AG09309 (cell line): ENCODE measurements at places on chromosomes 4 and X.

GRCh38 chr4:60450054-60450453, 750.1 kb upstream of the ADGRL3 start:
- no peak for DNase-seq

DNA sequence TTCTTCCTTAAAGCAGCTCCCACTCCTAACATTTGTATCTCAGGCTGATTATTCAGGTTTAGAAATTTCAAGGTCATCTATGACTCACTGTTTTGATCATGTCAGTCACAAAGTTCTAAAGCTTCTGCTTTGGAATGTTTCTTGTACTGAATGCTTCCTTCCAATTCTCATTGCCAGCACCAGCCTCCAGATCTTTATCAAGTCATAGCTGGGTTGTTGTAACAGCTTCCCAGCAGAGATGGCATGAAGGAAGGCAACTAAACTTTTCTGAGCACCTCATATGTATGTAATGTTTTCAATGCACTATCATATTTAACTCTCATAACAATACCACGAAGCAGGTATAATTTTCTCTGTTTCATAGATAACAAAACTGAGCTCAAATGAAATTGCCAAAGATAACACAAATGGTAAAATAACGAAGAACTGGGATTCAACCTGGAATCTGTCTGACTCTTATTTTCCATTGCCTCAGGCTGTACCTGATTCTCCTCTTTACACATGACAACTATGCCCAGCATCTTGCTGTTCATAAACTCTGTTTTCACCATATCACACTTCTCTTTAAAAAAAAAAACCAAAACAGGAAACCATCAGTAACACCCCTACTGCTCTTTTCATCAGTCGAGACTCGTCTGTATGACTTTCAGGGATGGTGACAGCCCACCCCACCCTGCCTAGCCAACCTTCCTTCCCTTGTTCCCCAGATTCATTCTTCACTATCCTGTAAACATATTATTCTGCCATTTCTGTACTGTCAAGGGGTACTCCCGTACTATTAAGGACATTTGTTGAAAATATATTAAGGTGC, 13.4 kb downstream of the TRPC3 start:
- DNase-seq = no peak

GRCh38 chr4:8600686-8601085, 8.1 kb downstream of the CPZ start:
- no peak for DNase-seq

- DNase-seq = peak; percentile 67
These were observed 11.3 kb upstream of the MYOZ2 start for GRCh38 chr4:119124352-119124751.

GRCh38 chrX:133818019-133818418, 167.4 kb downstream of the GPC3 start:
- no peak for DNase-seq

DNA sequence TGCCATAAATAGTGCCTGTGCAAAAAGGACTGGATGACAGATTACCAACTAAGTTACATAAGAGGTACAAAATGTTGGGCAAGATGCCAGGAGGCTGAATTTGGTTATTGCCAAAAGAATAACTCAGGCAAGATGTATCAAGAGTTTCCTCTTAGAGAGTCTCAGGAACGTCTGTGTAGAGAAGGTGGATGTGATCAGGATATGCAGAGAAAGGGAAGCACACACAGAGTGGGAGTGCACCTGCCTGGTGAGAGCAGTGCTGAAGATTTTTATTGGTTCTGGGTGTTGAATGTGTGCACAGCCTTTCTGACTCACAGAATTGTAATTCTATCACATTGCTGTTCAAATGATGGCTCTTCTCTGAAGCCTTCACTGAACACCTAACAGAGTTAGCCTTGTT, 156.8 kb upstream of the HS3ST1 start:
- DNase-seq = no peak

DNA sequence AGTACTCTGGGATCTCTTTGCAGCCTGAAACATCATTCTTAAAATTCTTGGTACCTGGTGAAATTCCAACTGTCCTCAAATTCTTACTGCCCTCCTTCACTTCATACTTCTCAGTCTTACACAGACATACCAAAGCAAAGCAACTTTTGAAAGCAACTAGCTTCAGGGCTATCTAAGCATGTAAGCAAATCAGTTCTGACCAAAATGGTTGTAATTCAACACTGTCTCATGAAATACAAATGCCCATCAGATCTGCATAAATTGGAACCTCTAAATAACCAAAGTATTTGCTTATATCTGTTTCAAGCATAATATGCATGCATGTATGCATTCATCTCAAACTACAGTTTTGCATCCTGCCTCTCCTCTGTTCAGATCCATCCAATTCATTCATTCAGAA, 308.1 kb upstream of the PPARGC1A start:
- DNase-seq = no peak

GRCh38 chrX:123447506-123447905, 263.4 kb downstream of the GRIA3 start:
- no peak for DNase-seq

DNA sequence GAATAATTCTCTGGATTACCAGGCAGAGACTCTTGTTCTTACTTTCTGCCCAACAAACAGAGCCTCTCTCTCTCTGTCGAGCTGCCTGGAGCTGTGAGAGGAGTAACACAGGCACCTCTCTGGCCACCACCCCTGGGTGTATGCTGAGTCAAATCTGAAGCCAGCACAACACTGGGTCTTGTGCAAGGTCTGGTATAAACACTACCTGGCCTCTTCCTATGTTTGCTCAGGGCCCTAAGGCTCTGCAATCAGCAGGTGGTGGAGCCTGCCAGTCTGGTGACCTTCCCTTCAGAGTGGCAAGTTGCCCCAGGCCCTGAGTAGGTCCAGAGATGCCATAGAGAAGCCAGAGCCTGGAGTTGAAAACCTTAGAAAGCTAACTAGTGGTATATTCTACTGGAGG, 139.9 kb downstream of the CPXCR1 start:
- DNase-seq = no peak

DNA sequence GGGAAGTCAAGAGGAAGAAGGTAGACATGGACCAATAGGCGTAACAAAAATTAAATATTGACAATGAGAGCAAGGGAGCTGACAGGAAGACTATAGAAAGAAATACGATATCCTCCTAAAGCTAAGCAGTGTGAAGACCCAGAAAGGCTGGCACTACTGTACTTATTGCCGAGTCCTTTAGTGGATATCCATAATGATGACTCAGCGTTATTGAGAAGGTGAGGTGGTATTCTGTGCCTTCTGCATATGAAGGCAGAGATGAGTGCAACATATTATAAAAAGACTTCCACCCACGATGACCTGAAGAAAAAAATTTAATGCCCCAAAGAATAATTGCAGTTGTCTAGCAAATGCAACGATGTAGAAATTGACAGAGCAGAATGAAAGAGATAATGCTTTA, 13.0 kb upstream of the MCF2 start:
- no peak for DNase-seq

DNA sequence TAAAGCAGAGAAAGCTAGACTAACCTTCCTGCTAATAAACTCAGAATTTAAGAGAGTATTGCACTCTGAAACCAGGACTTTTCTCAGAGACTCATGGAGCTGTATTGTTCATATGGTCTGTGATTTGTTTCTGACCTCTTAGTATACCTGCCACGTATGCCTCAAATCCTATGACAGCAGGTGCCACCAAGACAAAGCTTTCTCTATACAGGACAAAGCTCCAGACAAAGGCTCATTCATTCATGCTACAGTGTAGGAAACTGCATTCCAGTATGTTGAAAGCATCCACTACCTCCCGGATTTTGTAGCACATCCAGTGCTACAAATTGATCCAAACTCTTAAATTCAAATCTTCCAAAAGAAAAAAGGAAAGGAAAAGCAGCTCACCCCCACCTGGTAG, 178.3 kb downstream of the CHIC2 start:
- no peak for DNase-seq

GRCh38 chrX:134721766-134722532, 63.7 kb upstream of the PLAC1 start:
- no peak for DNase-seq

- DNase-seq = peak; percentile 32
These were observed 130.8 kb downstream of the ENOX2 start for GRCh38 chrX:130772105-130772775.

DNA sequence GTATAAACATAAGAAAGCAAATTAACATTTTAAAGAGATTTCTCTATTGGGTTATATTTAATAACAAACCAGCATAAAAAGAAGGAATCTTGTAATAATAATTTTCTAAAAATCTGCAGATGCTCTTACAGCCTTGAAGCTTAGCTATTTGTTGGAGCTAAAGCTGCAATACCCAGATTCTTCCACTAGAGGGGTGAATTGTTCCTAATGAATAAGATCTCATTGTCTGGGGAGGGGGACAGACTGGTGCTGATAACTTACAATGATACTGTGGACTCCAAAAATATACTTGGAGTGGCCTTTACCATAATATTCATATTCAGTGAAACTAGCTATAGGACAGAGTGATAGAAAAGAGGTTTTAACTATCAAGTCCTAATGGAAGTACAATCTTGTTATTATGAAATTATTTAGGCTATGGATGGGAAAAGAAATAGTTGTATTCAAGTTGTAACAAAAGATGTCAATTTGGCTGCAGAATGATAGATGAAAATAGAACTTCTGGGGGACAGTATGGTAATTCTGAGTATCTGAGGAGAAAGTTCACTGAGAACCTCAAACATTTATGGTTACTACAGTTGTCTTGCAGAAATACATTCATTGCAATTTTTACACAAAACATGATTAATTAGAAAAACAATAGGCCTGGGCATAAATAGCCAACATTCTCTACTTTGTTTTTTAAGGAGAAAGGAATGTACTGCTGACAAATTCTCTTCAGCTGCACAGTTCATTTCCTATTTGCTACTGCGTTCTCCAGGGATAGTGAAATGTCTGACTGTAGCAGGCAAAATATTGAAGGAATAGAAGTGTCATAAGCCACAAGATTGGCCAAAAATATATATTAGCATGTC, 443.3 kb downstream of the GBA3 start:
- DNase-seq = no peak

GRCh38 chr4:106355193-106355592, 13.4 kb downstream of the GIMD1 start:
- DNase-seq = no peak

GRCh38 chr4:14496969-14497368, 505.3 kb upstream of the CPEB2 start:
- no peak for DNase-seq

DNA sequence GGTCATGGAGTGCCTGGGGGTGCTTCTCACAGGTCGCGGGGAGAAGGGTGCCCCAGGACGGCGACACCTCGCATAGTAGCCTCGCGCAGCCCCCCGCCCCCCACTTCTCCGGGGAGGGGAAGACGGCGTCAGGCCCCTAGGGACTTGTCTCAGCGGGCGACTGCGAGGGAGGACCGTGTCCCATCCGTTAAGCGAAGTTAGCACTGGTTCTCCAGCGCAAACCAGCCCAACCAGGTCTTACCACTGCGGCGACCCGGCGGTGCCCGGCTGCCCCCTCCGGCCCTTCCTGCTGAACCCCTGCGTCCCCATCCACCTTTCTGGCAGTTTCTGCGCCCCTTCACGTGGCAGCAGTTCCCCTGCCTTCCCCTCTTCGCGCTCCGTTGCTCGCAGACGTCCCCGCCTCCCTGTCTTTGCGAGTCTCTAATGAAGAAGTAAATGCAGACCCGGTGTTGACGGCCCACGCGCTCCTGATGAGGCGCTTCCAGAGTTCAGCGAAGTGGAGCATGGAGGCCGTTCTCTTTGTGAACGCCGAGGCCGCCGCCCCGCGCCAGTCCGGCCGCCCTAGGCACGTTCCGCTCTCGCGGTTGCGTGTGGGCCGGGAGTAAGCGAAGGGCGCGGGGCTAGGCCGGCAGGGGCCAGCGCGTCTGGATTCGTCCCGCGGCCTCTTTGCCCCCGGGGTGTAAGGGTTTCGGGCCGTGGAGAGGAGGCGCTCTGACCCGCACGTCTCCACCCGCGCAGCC, 3.0 kb downstream of the SLIT2 start:
- no peak for DNase-seq

DNA sequence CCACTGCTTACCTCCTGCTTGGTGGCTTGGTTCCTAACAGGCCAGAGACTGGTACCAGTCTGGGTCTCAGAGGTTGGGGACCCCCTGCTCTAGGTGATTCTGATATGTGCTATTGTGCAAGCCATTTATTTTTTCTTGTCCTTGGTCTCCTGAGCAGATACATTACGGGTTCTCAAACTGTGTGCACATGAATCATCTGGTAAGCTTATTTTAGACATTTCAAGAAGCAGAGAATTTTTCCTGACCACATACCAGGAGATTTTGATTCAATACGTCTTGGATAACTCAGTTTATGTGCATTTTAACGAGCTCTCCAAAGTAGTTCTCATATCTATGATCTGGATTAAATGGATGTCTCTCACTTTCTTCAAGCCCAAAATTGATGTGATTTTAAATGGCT, 77.2 kb downstream of the FHIP1A start:
- DNase-seq = peak; percentile 76

GRCh38 chr4:42152507-42153504, at the start of gene BEND4:
Gene BEND4, minus strand, starts transcription at chr4:42152655. Its CDS starts 512 bp downstream, at chr4:42152143.
- DNase-seq = no peak

GRCh38 chrX:21929209-21929608, 11.3 kb upstream of the SMS start:
- no peak for DNase-seq

DNA sequence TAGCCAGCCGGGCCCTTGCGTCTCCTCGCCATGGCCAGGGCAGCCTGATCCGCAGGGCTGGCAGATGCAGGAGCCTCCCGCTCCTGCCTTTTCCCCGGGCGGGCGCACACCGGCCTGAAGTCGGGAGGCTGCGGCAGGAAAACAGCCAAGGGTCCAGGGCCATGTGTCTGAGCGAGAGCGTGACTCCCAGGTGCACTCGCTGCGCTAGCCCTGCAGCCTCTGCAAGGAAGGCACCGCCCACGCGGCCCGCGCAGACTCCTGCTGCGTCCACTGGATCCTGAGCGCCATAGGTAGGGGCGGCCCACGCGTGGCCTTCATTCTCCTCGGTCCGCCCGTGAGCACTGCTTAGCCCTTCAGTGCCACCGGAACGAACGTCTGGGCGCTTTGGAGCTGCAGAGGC, 379.9 kb downstream of the TRAM1L1 start:
- no peak for DNase-seq

GRCh38 chr4:154120690-154121345, 331.9 kb upstream of the SFRP2 start:
- no peak for DNase-seq

- DNase-seq = no peak
These were observed 2.2 kb downstream of the AKAP17A start for GRCh38 chrX:1593286-1594271.

DNA sequence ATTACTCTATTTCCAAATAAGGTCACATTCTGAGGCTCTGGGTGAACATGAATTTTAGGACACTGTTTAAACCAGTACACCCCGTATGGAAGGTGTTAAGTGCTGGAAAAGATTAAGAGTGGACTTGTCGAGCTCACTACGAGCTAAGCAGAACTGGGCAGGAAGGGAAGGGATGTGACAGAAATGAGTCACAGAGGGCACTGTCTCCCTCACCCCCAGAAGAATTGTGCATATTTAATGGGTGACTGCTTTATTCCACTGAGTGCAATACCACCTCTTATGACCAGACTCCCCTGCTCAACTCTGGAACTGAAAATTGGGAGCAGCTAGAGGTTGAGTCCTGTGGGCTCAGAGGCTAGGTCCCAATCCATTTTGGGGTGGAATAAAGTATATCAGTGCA, 187.4 kb upstream of the RPS6KA3 start:
- DNase-seq = no peak
